ENCODE measurements at places on chromosomes 5 and 9.

DNA sequence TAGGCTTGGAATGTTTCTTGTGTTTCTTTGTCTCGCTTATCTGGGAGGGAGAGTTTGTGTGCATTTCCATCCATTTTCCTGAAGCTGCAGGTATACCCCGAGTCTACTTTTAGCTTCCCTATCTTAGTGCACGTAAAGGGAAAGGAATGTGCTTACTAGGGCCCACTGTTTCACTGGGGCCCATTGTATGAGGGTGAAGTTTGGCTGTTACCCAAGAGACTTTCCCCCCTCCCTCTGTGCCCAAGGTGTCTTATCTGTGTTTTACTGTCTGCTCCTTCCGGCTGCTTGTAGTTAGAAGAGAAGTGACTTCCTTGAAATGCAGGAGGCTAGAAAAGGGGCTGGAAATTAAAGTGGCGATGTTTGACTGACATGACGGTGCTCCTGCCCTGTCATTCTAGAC lies 12.1 kb upstream of the BTNL3 start:
- peak overlapping the region; percentile 47 for H3K4me3 ChIP-seq
- H3K27ac ChIP-seq = peak overlapping the region; percentile 98
- no peak for DNase-seq
- H3K4me1 ChIP-seq = peaks cover 14% of the 10 kb centered on the region
- no peaks in the 10 kb centered on the region for H3K27me3 ChIP-seq

DNA sequence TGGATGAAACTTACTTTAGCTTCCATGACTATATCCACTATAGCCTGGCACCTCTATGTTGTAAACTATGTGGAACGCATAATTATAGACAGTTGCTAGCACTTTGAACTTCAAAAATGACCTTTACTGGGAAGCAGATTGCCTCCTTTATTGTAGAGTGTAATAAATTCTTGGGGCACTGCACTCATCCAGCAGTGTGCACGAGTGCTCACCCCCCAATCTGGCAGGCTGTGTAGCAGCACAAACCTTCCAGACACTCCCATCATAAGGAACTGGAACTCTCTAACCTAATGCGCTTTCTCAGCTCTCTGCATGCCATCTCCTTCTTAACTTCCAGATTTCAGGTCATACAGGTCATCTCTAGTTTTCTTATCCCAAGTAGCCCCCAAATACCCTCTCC lies 1.5 kb upstream of the PDE6A start:
- DNase-seq = no peak
- H3K36me3 ChIP-seq = no peaks in the 10 kb centered on the region
- H3K27ac ChIP-seq = no peak overlapping the region
- peaks cover 7% of the 10 kb centered on the region for H3K27me3 ChIP-seq
- no peak overlapping the region for H3K4me3 ChIP-seq
- no peaks in the 10 kb centered on the region for H3K4me1 ChIP-seq

DNA sequence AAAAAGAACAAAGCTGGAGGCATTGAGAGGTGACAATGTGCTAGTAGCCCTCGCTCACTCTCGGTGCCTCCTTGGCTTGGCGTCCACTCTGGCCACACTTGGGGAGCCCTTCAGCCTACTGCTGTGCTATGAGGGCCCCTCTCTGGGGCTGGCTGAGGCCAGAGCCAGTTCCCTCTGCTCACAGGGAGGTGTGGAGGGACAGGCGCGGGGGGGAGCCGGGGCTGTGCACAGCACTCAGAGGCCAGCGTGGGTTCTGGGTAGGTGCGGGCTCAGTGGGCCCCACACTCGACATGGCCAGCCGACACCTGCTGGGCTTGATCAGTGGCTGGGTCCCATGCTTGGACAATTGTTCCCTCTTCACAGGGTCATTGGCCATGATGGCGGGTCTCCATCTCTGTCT lies 202.5 kb upstream of the GRAMD2B start:
- DNase-seq = no peak
- no peaks in the 10 kb centered on the region for H3K4me1 ChIP-seq
- H3K36me3 ChIP-seq = no peaks in the 10 kb centered on the region
- peaks cover 1% of the 10 kb centered on the region for H3K27me3 ChIP-seq
- no peak overlapping the region for H3K4me3 ChIP-seq

DNA sequence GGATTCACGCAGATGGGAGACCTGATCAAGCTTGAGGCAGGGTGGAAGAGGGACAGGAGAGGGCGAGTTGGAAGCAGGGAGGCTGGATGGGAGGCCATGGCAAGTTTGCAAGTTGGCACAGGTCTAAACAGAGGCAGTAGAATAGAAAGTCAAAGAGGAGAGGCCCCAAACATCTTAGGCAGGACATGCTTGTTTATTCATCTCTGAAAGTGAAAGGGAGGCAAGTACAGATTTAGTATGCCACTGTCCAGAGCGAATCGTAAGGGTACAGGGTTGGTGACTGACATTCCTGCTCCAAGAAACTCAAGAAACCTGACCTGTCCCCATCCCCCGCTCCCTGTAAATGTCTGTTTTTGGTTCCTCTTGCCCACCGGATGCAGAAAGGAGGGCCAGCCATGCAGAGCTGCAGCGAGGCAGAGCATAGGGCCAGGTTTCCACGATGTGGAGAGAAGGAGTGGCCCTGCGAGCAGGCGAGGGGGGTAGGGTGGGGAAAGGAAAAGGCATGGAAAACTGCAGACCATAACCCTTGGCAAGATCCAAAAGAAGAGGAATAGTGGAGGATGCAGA lies 96.2 kb upstream of the BOD1 start:
- H3K4me3 ChIP-seq = peak overlapping the region; percentile 38
- H3K27ac ChIP-seq = no peak overlapping the region
- no peaks in the 10 kb centered on the region for H3K27me3 ChIP-seq
- H3K36me3 ChIP-seq = peaks cover 2% of the 10 kb centered on the region
- no peak for DNase-seq

DNA sequence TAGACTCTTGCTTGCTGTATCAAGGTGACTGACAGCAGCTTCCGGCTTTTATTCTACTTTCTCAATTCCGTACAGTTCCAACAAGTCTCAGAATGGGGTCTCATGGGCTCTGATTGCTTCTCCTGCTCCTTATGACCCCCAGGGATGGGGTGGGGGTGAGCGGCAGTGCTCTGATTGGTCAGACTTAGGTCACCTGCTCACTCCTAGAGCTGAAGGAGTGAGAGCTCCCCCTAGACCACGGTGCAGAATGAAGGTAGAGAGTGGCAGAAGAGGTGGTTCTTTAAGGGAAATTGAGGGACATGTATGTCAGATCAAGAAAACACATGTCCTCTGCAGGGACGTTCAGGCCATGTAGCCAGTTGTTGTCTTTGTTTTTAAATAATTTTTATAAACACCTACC lies 115.2 kb downstream of the C9orf152 start:
- DNase-seq = no peak
- H3K4me1 ChIP-seq = peaks cover 50% of the 10 kb centered on the region
- H3K27ac ChIP-seq = peak overlapping the region; percentile 90
- no peak overlapping the region for H3K4me3 ChIP-seq
- H3K36me3 ChIP-seq = peaks cover 12% of the 10 kb centered on the region

- H3K27me3 ChIP-seq = peaks cover 3% of the 10 kb centered on the region
- no peak for DNase-seq
- no peaks in the 10 kb centered on the region for H3K4me1 ChIP-seq
These were observed 103.3 kb upstream of the NFIB start for GRCh38 chr9:14417237-14417636.

GRCh38 chr5:181170237-181170825 lies 22.9 kb downstream of the OR2V2 start:
- H3K36me3 ChIP-seq = peaks cover 2% of the 10 kb centered on the region
- H3K4me1 ChIP-seq = peaks cover 19% of the 10 kb centered on the region
- no peak overlapping the region for H3K4me3 ChIP-seq
- peaks cover 27% of the 10 kb centered on the region for H3K27me3 ChIP-seq
- DNase-seq = no peak

DNA sequence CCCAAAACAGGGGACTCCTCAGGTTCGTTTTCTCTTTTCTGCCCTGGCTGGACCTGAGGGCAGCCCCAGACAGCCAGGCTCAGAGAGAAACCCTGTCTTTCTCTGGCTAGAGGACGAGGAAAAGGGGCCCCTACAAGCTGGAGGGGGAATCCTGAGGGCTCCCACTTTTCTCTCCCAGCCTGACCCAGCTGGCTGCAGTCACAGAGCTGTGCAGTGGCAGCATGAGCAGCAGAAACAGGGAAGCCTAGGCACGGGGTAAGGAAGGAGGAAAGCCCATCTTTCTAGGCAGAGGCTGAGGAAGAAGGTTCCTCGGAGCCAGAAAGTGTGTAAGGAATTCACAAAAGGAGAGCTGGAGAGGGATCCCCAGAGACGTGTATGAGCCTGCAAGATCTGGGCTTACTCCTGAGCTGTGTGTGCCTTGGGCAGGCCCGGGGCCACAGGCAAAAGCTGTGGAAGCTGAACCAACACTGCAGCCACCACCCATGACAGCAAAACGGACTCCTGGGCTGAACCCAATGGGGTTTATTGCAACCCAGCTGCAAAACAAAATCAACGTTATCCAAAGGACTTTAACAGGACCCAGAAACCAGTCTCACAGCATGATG lies 16.2 kb downstream of the CAMSAP1 start:
- H3K27ac ChIP-seq = no peak overlapping the region
- peaks cover 4% of the 10 kb centered on the region for H3K36me3 ChIP-seq

DNA sequence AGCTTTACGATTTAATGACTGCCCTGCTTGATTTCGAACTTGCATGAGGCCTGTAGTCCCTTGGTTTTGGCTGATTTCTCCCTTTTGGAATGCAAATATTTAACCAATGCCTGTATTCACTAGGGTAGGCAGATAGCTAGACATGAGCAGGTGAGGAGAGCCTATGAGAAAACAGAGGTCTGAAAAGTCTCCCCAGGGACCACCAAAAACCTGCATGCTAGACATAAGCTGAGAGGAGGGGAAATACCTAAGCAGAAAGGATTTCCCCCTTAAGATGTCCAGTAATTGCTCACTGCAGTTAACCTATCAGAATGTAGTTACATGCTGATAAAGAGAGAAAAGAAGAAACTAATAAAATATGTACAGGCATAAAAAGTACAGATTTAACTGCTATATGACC lies 667.4 kb upstream of the SEMA6A start:
- no peak overlapping the region for H3K27ac ChIP-seq
- no peak overlapping the region for H3K4me3 ChIP-seq
- H3K4me1 ChIP-seq = no peaks in the 10 kb centered on the region
- no peaks in the 10 kb centered on the region for H3K36me3 ChIP-seq
- no peak for DNase-seq

- no peak overlapping the region for H3K4me3 ChIP-seq
- peaks cover 3% of the 10 kb centered on the region for H3K27me3 ChIP-seq
- no peak overlapping the region for H3K27ac ChIP-seq
- no peaks in the 10 kb centered on the region for H3K4me1 ChIP-seq
- H3K36me3 ChIP-seq = no peaks in the 10 kb centered on the region
- no peak for DNase-seq
These were observed 6.1 kb upstream of the MACROH2A1 start for GRCh38 chr5:135405082-135405481.

GRCh38 chr5:139850423-139851016 lies 54.9 kb downstream of the PSD2 start:
- H3K4me1 ChIP-seq = peaks cover 16% of the 10 kb centered on the region
- peaks cover 4% of the 10 kb centered on the region for H3K27me3 ChIP-seq
- no peak for DNase-seq

- no peaks in the 10 kb centered on the region for H3K4me1 ChIP-seq
- H3K27ac ChIP-seq = no peak overlapping the region
- H3K27me3 ChIP-seq = peaks cover 1% of the 10 kb centered on the region
- H3K36me3 ChIP-seq = no peaks in the 10 kb centered on the region
- no peak overlapping the region for H3K4me3 ChIP-seq
These were observed 140.0 kb downstream of the EPB41L4A start for GRCh38 chr5:112279082-112279481.

DNA sequence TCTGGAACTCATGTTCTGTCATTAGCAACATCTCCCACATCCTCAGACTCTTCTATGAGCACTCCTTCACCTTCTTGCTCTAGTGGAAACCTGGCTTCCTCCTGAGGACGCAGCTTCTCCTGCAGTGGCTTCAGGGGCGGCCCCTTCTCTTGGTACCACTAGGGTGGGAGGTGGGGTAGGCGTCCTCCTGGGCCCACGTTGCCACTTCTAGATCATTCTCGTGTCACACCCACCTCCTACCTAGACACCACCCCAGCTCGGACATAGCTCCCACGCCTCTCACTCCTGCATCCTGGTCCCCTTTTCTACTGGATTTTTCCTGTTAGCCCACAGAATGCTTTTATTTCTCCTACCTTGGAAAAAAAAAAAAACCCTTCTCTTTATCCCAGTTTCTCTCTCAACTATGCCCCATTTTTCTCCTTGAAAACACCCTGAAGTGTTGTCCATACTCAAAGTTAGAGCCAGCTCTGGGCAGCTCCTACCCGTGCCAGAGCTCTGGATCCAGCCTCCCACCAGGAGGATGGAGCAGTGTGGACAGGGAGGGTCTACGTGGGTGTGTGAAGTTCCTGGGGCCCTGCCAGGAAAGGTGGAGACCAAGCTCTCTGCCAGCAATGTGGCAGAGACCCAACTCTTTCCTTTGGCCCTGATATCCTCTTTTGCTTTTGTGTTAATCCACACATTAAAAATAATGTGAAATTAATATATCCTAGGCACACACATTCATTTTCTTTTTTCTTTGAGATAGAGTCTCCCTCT lies 179.2 kb downstream of the HSPA4 start:
- no peak overlapping the region for H3K4me3 ChIP-seq
- H3K27ac ChIP-seq = no peak overlapping the region
- no peaks in the 10 kb centered on the region for H3K36me3 ChIP-seq
- no peaks in the 10 kb centered on the region for H3K4me1 ChIP-seq
- peaks cover 4% of the 10 kb centered on the region for H3K27me3 ChIP-seq

- H3K4me1 ChIP-seq = peaks cover 3% of the 10 kb centered on the region
- no peak overlapping the region for H3K4me3 ChIP-seq
- DNase-seq = no peak
- peaks cover 3% of the 10 kb centered on the region for H3K36me3 ChIP-seq
These were observed 282.5 kb upstream of the IRX4 start for GRCh38 chr5:2165203-2165602.

GRCh38 chr5:151569132-151570046 lies 21.7 kb downstream of the FAT2 start:
- no peak overlapping the region for H3K4me3 ChIP-seq
- DNase-seq = no peak
- H3K4me1 ChIP-seq = peaks cover 17% of the 10 kb centered on the region
- no peaks in the 10 kb centered on the region for H3K36me3 ChIP-seq

DNA sequence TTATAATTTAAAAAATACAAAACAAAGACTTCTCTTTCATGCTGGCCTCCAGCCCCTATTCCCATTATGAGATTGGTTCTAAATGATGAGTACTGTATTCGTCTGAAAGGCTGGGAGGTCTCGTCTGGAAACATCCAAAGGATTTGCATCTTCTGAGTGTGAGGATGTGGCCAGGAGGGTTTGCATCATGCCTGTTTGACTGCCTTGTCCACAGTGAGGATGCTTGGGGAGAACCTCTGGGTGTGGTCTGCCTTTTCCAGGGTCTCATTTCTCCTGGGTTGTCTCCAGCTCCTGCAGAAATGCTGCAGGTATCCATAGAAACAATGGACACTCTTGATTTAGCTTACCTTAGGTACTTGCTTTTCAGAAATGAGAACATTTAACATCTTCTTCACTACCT lies 26.4 kb upstream of the CXCL14 start:
- H3K27me3 ChIP-seq = peaks cover 13% of the 10 kb centered on the region
- no peak for DNase-seq
- H3K27ac ChIP-seq = no peak overlapping the region

- H3K4me1 ChIP-seq = no peaks in the 10 kb centered on the region
- no peak for DNase-seq
- H3K27ac ChIP-seq = no peak overlapping the region
- no peaks in the 10 kb centered on the region for H3K36me3 ChIP-seq
- H3K4me3 ChIP-seq = no peak overlapping the region
These were observed 354.3 kb upstream of the CDH9 start for GRCh38 chr5:27392716-27393115.

Measured in memory B cell (primary cell).